Activated CD4-positive, alpha-beta T cell treated with anti-CD3 and anti-CD28 coated beads, Interleukin-2, amount 10 ng/mL, durations not matched to agents 7 days and 5 days (primary cell): ENCODE measurements at places on chromosomes 13 and 19. TPM values are rescaled to one million over a fixed set of nuclear protein-coding genes. Genes with fewer than 3 reads are reported as not detected.

- DNase-seq, result no peak
Measured at GRCh38 chr13:44104969-44105368, 225.3 kb downstream of the LACC1 start.

DNA sequence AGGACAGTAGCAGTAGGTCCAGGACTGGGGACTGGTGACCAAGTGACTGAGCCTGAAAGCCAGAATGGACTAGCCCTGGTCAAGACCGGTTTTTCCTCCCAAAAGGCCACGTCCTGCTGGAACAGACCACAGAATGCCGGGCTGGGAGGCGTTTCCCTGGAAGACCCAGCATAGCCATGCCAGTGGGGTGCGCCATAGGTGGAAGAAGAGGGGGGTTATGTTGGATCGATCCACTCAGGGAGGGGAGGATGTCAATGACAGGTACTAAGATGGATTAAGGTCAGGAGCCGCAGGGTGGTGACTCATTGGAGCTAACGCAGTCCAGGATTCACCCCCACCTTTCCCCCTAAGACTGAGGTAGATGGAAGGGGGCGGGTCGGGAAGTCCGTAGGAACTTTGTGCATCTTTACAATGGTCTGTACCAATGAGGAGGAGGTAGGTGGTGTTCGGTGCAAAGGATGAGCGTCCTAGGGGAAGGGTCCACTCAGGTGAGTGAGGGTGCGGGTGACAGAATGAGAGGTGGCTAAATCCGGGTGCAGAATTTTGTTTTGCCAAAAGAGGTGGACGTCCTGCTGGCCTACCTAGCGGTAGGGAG, 21.0 kb downstream of the VASP start:
- no peak for DNase-seq

GRCh38 chr13:82713687-82714405, 1168.4 kb downstream of the SLITRK1 start:
- DNase-seq, result no peak

- peak; percentile 97 for DNase-seq
Measured at GRCh38 chr19:52397310-52398080, at the start of gene ZNF528. Gene ZNF528, plus strand, starts transcription at chr19:52397849. Its CDS starts 4,165 bp downstream, at chr19:52402014.

DNA sequence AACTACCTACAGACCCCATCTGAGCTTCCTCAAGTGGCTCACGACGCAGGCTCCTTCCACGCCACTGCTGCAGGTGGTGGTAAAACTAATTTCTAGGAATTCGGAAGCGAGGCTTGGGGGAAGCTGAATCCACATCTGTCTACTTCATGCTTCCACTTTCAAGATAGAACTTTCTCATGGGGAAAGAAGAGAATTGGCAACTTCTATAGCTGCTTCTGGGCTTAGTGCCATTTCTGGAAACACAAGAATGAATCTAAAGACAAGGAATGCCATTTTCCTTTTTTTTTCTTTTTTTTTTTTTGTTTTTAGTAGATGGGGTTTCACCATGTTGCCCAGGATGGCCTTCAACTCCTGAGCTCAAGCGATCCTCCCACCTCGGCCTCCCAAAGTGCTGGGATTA, 2.8 kb upstream of the NLRP12 start:
- no peak for DNase-seq

- no peak for DNase-seq
Measured at GRCh38 chr13:99308471-99309087, 1.4 kb upstream of the GPR183 start.

- no peak for DNase-seq
Measured at GRCh38 chr19:3012621-3013262, 16.3 kb downstream of the TLE2 start.

DNA sequence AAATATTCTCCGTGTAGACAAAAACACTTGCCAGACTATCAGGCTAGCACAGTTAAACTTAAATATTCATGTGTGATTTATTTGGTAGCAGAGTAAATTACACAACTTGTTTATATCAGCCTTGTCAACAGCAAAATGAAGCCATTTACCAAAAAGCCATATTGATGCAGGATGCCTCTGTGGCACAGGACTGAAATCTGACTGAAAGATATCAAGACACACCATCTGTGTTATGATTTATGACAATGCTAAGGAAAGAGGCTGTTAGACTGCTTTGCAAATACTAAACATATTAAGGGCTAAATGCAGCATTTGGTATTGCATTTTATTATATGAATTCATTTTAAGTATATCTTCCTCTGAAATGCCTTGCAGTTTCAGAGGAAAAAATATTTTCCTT, 44.8 kb upstream of the FNDC3A start:
- no peak for DNase-seq

GRCh38 chr19:30119180-30119908, 177.3 kb downstream of the URI1 start:
- DNase-seq, result no peak

GRCh38 chr13:113275387-113275786, 21.7 kb upstream of the LAMP1 start:
- DNase-seq, result peak; percentile 44

- no peak for DNase-seq
Measured at GRCh38 chr13:45411631-45412030, 6.5 kb downstream of the SLC25A30 start.

GRCh38 chr13:26476111-26476781, 81.2 kb upstream of the WASF3 start:
- peak; percentile 22 for DNase-seq

DNA sequence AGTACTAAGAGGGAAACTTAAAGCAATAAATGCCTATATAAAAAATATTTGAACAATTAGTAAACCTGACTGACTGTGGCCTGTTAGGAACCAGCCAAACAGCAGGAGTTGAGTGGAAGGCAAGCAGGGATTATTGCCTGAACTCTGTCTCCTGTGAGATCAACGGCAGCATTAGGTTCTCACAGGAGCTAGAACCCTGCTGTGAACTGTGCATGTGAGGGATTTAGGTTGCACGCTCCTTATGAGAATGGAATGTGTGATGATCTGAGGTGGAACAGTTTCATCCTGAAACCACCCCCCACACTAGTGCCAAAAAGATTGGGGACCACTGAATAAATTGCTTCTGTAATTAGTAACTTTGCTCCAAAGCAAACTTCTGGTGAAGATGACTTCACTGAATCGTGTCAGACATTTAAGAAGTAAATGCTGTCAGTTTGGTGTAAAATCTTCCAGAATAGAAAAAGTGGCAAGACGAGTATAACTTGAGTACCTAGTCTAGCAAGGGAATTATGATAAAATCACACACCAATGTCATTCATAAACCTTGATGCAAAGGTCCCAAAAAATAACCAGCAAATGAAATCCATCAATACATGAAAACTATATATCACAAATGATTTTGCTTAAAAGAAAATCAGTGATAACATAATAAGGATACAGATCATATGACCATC, 53.8 kb downstream of the SLC6A16 start:
- DNase-seq, result no peak

DNA sequence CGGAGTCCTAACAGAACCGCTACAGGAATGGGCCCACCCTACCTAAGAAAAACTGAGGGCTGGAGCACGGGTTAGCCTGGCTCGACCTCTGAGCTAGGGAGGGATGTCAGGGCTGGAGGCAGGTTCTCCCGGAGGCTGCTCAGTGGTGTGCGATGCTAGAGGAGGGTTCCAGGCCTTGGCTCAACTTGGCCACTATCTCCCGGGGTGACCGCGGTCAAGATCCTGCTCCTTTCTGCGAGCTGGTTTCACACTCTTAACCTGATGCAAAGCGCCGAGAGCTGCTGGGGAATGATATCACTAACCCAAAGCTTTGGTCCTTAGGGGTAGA, 301 bp downstream of the POP4 start:
- no peak for DNase-seq

- no peak for DNase-seq
Measured at GRCh38 chr19:55115446-55116065, 1.9 kb downstream of the PPP1R12C start.

GRCh38 chr13:23731709-23732108, 157.5 kb downstream of the MIPEP start:
- no peak for DNase-seq

DNA sequence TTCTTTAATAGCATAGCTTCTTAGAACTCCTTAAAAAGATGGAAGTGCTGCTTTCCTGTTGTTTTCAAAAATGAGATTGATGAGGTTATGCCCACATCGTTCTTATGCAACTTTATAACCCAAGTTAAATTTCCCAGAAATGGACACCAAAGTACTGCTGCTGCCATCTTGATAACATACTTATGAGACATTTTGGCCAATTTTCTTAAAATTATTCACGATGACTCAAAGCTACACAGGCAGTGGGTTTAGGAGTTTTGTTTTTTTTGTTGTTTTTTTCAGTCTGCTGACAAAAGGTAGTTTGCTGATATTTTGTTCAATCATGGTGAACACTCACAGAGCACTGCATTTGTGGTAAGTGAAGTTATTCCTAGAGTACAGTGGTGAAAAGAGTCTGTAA, 54.9 kb upstream of the RFC3 start:
- no peak for DNase-seq

GRCh38 chr13:85816413-85816812, 17.2 kb upstream of the SLITRK6 start:
- no peak for DNase-seq

GRCh38 chr13:22227895-22228294, 557.0 kb downstream of the FGF9 start:
- no peak for DNase-seq

DNA sequence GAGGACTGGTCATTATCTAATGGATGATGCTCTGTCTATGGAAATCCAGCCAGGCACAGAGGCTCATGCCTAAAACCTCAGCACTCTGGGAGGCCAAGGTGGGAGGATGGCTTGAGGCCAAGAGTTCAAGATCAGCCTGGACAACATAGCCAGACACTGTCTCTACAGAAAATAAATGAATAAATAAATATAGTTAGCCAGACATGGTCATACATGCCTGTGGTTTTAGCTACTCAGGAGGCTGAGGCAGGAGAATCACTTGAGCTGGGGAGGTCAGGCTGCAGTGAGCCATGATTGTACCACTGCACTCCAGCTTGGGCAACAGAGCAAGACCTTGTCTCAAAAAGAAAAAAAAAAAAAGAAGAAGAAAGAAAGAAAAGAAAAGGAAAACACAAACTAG, 234.7 kb downstream of the TSHZ3 start:
- DNase-seq, result no peak

- no peak for DNase-seq
Measured at GRCh38 chr19:18399008-18399407, 1.6 kb upstream of the LRRC25 start.

GRCh38 chr13:85799097-85799582, at the start of gene SLITRK6:
Gene SLITRK6, minus strand, starts transcription at chr13:85799419. Its CDS starts 2,911 bp downstream, at chr13:85796508.
- no peak for DNase-seq

DNA sequence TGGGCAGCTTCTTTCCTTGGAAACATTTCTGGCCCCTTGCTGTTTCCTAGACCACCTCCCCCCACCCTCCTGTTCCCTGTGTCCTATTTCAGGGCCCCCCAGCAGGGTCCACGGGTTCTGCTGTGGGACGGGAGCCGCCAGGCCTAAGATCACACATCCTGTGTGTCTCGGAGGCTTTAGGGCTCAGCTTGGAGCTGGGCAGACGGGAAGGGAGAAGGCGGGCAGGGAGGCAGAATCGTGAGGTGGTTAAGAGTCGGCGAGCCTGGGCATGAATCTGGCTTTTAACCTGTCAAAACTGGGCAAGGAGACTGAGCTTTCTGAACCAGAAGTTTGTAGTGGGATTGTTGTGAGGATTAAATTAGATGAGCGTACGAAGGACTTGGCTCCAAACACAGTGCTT, 4.8 kb downstream of the KCNC3 start:
- no peak for DNase-seq

- no peak for DNase-seq
Measured at GRCh38 chr19:18541258-18541991, 1.9 kb downstream of the FKBP8 start.

DNA sequence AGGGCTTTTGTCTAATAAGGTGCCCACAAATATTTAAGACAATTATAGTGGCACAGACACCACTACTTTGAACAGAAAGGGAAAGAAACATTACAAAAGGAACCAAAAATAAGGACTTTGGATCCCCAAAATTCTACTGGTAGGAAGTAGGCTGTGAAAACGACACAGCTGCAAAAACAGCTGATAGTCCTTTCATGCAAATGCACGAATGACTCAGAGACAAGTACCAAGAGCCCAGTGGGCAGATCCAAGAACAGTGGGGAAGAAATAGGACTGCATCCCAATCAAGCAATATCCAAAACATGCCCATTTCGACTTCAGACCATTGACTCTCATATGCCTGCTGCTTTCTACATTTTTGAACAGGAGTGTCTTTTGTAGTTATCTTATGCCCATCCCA, 269.4 kb upstream of the NBEA start:
- DNase-seq, result no peak

DNA sequence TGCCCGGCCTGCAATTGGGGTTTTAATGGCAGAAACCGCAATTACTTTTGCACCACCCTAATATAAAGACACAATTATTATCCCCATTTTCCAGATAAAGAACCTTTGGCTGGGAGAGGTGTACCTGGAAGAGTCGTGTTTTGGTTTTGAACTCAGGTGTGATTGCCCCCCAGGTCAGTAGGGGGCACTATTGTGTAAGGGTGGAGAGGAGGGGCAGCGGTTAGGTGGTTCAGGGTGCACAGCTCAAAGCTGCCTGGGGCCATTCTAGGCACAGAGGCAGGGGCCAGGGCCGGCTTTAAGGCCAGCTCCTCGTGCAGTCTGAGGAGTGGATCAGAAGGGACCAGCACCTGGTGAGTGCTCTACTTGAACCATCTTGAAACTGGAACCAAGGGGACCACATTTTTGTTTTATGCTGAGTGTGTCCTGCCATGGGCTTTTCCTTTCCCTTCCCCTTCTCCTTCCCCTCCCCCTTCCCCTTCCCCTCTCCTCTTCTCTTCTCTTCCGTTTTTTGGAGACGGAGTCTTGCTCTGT, 5.8 kb upstream of the FCGRT start:
- DNase-seq, result peak; percentile 86

DNA sequence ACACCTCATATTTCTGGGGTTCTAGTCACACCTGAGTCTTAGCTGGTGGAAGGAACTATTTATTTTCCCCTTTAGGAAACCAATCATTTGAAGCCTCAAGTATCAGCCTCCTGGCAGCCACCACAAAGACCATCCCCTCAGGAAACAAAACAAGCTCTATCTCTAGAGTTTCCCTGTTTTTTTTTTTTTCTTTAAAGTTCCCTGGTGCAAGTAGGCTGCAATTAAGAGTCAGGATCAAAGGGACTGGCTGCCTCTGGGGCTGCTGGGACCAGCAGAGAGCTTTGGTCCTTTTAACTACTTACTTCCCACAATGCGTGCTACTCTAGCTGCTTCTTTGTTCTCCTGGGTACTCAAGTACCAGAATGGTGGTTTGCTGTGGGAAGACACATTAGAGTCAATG, 11.4 kb downstream of the MBNL2 start:
- DNase-seq, result no peak

DNA sequence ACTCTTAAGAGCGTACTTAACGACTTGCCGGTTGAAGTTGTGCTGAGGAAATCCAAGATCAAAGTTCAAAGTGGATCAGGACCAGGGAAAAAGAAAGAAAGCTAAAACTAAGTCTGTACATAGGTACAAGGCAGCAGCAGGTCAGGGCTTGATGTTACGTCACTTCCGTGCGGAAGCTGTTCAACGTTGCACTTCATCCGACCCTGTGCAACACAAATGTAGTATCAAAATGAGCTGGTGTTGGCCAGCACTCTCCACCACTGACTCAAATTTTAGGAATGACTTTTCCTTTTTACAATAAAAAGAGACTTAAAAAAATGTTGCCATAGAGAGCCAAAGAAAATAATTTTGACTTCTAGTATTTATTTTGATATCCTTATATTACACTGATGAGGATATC, 1315.4 kb downstream of the EFNB2 start:
- DNase-seq, result no peak

Gene ADGRE2
- total RNA-seq, result 0.73 TPM

Gene COX6B2
- not detected for total RNA-seq

Gene ZNF492
- total RNA-seq, result 2.7 TPM

Gene MCEMP1
- total RNA-seq, result not detected

Gene PMIS2
- not detected for total RNA-seq

Gene ZNF738
- total RNA-seq, result 15.5 TPM

Gene IQCN
- total RNA-seq, result 6.3 TPM

Gene RAD23A
- total RNA-seq, result 120 TPM
